ENCODE measurements at places on chromosomes 12 and 14.

- DNase-seq, result no peak
Measured at GRCh38 chr12:67223225-67223624, 45.9 kb upstream of the CAND1 start.

GRCh38 chr12:608921-609320 lies 54.3 kb downstream of the NINJ2 start:
- no peak for DNase-seq

DNA sequence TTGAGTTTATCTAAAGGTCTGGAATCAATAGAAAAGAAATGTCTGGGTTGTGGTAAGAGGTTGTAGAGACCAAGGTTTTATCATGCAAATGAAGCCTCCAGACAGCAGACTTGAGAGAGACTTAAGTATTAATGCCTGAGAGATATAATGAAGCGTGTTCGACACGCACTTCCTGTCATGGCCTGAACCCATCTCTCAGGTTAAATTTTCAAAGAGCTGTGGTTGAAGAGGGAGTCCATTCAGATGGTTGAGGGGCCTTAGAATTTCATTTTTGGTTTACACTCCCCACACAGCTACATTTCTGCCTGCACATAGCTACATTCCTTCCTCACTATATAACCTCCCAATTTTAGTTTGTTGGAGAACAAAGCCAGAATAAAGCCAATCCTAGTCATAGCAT lies 10.1 kb upstream of the CLEC12A start:
- no peak for DNase-seq

DNA sequence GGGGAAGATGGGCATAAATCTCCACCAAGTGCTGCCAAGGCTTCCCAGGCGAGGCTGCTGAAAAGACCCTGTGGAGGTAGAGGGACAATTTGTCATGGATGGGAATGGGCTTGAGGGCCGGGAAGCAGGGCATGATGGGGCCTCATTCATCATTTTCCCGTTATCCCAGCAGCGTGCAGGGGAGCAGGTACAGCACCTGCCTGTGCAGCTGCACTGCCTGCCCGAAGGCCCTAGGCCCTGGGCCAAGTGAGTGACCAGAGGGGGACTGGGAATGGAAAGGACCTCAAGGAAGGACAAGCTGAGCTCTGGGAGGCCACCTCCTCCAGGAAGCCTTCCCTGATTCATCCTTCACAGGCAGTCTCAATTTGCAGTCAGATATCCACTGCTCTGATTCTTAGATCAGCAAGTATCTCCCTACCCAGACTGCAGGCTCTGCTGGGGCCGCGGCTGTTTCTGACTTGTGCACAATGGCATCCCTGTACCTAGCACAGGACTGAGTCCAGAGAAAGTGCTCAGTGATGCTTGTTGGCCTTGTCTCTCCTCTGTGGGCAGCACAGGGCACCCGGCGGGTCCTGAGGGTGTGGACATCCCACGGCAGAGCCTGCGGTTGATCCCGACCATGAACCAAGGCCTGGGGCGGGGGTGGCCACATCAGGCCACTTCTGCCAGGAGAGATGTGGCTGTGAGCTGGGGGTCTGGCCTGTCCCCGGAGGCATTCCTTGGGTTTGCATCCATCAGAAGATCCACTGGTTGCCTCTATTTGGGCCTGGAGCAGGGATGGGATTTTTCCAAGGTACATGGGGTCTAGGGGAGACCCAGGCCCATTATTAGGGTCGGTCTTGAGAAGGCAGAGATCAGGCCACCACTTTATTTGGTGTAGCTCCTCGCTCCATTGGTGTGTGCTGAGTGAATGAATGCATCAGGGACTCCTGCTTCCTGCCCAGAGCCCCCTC lies 167.3 kb upstream of the RTL1 start:
- no peak for DNase-seq

DNA sequence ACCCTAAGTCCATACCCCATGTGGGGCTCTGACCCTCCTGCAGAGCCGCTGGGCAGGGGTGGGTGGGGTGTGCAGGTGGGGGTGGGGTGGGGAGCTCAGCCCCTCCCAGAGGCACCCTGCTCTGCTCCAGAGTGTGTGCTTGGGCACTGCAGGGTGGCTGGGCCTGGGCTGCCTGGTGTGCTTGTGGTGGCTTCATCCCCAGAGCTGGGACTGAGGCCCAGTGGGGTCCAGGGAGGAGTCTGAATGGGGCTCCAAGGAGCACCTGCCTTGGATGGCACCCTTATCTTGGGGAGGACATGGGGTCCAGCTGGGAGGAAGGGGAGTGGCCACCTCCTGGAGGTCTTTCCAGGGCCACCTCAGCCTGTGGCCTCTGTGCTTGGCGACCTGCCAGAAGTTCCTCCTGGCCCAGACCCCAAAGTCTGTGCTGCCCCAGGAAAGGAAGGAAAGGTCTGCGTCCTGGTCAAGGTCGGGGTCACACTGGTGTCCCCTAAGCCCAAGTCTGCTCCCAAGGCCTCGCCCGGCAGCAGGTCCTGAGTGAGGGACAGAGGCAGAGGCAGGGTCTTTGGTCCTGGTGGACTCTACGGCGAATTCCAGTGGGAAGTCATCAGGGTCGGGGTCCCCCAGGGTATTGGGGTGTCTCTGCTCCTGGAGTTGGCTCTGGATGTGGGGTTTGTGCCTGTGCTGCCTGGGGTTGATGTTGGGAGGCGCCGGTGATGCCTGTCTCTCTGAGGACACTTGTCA lies 373.4 kb downstream of the TMEM121 start:
- DNase-seq, result no peak

DNA sequence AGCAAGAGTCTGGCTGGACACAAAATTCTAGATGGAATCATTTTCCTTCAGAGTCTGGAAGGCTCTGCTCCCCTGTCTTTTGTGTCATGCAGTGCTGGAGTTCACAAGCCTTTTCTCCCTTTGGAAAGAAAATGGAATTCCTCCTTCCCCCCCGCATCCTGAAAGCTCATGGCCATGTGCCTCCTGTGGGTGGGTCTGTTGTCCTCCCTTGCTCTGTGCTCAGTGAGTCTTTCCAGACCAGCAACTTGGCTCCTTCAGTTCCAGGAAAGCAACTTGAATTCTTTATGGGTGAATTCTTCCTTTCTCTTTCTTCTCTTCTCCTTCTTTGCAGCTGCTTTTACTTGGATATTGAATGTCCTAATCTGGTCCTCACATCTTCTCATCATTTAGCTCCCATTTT lies 70.2 kb downstream of the TUNAR start:
- DNase-seq, result no peak

DNA sequence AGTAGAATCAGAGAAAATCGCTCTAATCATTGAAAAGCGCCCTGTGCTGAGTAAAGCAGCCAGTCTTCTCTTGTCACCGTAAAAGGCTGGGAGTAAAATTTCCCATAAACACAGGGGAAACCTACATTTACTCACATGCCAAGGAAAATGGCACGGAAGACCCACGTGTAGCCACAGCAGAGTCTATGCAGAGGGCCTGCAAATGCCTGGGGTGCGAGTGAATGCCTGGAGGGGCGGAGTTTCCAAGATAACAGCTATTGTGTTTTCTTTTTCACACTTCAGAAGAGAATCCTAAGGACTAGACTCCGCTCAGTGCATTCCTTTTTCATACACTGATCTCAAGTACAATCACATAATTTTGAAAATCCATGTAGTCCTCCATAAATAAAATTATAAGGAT lies 159.9 kb upstream of the FOXN3 start:
- DNase-seq, result no peak

- DNase-seq, result no peak
Measured at GRCh38 chr12:132392389-132393244, 63.2 kb upstream of the GALNT9 start.

- no peak for DNase-seq
Measured at GRCh38 chr12:101967506-101967905, 90.1 kb downstream of the DRAM1 start.

GRCh38 chr14:105887692-105888091 lies 361.3 kb downstream of the TMEM121 start:
- no peak for DNase-seq

DNA sequence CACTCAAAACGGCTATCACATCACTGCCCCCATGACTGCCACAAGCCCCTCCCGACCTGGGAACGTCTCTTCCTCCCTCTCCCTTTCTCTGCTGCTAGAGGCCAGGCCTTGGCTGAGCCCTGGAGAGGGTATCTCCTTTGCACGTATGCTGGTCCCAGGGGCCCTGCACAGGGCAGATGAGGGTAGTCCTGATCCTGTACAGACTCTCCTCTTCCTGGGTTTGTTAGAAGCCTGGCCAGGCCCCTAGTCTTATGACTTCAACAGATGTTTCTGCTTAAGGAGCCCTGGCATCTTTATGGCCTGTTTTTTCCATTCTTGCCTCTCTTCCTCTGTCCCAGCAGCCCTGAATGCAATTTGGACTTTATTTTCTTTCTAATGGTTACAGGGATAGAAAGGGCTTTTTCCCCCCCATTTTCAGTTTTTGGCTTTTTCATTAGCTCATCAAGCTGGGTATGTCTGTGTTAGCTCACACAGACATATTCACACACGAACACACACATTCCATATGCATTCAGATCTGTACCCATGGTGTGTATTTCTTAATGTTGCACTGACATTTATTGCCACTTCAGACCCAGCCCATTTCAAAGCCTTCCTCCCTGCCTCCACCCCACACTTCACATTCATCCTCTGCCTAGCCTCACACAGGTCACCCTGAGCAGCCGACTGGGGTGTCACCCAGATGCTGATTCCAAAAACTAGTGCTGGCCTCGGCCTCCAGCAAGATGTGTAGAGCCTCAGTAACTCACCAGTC lies 203.2 kb downstream of the ZFP36L1 start:
- DNase-seq, result no peak

DNA sequence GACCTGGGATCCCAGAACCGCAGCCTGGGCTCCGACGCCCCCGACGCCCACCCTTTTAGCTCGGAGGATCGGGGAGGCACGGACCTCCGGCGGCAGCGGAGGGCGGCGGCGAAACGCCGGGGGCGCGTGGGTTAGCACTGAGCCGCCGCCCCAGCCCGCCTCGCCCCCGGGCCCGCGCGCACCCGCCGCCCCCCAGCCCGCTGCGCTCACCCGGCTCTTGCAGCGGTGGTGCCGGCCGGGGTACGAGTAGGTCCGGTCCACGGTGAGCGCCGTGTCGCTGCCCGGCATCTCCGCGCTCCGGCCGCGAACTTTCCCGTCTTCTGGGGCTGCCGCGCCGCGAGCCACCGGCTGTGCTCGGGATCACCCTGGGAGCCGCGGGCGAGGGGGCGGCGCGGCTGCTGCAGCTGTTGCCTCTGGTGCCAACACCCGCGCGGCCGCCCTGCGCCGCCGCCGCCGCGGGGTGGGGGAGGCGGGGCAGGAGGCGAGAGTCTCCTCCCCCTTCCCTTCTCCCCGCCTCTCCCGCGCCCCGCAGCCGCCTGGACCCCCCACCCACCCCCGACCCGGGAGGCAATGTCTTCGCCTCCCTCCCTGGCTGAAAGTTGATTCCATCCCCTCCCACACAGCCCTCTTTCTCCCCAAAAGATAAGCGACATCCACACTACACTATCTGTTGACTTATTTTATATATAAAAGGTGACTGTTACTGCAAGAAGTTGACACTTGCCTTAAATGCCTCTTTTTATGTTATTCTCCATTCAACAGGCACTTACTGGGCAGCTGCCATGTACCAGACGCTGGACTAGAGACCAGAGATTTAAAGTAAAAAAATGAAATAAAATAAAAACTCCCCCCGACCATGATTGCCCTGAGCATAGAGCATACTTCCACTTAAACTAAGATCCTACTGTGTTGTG lies at the start of gene TMCC3:
Gene TMCC3, minus strand, starts transcription at position 415 of the 914 bp plus-strand sequence. Its CDS starts 127 bp downstream, at position 288.
- no peak for DNase-seq

GRCh38 chr12:118033323-118033722 lies 16.8 kb downstream of the RFC5 start:
- DNase-seq, result no peak

DNA sequence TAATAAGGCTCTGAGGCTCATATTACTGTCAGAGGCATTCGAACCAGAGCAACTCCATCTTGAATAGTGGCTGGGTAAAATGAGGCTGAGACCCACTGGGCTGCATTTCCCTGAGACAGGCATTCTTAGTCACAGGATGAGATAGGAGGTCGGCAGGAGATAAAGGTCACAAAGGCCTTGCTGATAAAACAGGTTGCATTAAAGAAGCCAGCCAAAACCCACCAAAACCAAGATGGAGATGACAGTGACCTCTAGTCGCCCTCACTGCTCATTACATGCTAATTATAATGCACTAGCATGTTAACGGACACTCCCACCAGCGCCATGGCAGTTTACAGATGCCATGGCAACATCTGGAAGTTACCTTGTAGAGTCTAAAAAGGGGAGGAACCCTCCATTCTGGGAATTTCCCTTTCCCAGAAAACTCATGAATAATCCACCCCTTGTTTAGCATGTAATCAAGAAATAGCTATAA lies 18.1 kb upstream of the PRICKLE1 start:
- DNase-seq, result no peak

DNA sequence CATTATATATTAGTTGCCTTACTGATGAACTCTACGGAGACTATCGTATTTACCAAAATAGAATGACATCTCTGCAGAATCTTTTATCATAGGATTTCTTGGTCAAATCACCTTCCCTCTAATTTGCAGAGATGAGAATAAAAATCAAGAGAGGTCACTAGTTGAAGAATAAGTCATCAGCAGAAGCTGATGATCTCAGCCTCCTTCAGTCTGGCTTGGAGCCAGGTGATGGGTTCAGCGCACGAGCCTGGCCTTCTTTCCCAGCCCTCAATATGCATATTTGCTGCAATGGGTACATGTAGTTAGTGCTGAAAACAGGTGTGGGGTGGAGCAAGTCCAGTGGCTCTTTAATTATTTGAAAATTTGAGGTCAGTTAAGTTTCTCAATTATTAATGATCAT lies 19.2 kb upstream of the EMP1 start:
- DNase-seq, result no peak

DNA sequence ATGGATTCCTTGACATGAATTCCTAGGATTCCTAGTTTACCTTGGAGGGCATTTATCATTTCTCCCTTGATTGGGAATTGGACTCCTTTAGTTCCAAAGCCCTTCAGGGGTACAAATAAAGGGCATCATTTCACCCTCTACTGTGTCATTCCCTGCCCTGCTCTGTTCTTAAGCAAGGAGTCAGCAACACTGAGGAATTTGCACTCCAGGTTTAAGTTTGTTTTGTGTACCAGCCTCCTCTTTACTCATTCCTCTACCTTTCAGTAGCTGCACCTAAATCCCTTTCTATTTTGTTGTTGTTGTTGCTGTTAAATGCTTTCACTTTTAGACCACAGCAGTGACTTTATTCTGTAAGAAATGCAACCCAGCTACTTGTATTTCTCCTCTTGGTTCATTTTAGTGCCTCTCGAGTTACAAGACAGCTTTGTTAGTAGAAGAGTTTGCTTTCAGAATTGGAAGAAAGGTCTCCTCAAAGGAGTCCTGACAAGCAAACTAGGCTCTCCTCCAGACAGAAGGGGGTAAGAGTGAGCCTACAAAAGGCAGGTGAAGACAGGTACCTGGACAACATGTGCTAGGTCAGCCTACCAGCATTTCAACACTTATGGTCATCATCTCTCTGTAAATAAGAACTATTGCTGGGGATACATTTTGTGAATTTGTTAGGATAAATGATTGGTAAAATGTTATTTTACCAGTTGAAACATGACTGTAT lies 90.0 kb downstream of the RMST start:
- DNase-seq, result no peak

GRCh38 chr14:91330096-91330696 lies 85.7 kb upstream of the GPR68 start:
- no peak for DNase-seq
